ENCODE measurements at places on chromosomes 11 and 22.

DNA sequence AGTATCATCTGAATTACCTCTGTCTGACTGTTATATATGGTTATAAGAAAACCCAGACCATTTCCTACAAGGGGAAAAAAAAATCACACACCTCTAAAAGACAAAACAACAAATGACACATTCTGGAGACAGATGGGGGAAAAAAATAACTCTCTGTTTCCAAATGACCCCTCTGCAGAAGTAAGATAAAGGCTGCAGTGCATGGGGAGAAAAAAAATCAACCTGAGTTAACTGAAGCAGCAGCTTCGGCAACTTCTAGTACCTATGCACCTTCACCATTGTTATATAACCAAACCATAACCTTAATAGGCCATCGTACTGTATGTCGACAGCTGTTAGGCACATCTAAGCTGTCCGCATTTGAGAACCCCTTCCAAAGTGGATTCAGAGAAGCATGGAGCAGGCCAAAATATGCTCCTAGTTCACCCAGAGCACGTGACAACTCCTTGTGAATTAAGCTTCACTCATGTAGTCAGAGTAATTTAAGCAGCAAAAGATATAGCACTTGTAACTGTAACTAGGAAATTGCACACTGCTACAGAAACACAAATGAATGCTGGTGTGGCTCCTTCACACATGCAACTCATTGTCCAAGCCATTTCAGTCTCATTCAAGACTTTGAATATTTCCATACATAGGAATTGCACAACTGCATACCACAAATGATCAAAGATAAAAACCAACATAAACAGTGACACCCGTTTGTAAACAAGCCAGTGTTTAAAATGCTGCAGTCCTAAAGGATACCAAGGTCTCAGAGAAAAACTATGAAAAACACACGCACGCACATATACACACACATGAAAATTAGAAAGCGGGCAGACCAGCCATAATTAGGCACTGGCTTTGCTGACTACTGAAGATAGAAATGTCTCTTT lies 2.7 kb downstream of the SIK3 start:
- no peak for DNase-seq

GRCh38 chr11:83172551-83172950 lies 15.6 kb downstream of the PCF11 start:
- no peak for DNase-seq

GRCh38 chr11:64103277-64103985 lies 62.5 kb downstream of the MACROD1 start:
- DNase-seq = no peak

DNA sequence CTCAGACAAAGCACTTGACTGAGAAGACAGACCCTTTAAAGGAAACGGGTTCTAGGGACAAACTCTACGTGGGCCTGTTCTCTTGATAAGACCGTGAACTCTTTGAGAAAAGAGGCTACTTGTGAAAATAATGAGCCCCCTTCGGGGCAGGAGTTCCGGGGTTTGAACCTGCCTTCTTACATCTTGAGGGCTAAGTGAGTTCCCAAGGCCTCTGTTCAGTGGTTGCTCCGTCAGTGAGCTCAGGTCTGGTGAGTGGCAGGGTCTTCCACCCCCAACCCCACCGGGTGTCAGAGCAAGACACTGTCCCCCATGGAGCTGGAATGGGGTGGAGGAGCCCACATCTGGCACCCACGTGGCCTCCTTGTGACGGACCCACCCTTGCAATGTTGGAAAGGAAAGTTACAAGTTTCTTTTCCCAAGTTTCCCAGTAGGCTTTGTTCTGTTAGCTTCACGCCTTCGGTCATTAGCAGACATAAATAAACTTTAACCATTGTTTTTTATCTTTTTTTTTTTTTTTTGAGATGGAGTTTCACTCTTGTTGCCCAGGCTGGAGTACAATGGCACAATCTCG lies 6.3 kb upstream of the SAMM50 start:
- no peak for DNase-seq

- no peak for DNase-seq
These were observed 15.0 kb upstream of the ESAM start for GRCh38 chr11:124776865-124777645.

GRCh38 chr22:19419464-19420178 lies 11.9 kb downstream of the HIRA start:
- peak; percentile 27 for DNase-seq

GRCh38 chr11:134677397-134677822 lies 265.4 kb upstream of the B3GAT1 start:
- DNase-seq = no peak

DNA sequence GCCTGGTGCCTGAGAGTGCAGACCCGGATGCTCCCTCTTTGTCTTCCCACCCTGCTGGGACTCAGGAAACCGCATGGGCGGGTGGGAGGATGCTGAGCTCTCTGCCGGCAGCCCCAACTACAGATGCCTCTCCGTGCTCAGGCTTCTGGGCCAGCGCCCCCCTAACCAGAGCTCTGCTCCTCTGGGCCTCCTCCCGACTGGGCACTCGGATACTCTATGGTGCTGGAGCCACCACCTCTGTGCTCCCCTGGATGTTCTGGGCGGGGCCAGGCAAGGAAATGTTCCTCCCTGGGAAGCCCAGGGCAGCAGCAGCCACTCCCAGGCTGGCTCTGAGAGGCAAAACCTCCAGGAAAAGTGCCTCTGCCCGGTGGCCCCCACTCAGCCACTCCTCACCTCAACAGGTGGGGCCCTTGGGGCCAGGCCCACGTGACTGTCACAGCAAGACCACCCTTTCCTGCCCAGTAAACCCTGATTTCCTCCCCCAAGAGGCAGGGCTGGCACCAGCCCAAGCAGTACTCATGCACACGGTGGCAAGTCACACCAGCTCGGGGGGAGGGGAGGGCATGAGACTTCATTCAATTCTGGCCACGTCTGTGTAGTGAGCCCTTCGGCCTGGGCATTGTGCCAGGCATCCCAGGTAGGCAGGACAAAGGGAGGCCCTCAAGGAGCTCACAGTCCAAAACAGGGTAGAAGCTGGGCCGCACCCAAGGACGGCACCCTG lies 54.7 kb upstream of the TCF20 start:
- no peak for DNase-seq

- no peak for DNase-seq
These were observed 124.1 kb upstream of the MPPED2 start for GRCh38 chr11:30710221-30710620.

DNA sequence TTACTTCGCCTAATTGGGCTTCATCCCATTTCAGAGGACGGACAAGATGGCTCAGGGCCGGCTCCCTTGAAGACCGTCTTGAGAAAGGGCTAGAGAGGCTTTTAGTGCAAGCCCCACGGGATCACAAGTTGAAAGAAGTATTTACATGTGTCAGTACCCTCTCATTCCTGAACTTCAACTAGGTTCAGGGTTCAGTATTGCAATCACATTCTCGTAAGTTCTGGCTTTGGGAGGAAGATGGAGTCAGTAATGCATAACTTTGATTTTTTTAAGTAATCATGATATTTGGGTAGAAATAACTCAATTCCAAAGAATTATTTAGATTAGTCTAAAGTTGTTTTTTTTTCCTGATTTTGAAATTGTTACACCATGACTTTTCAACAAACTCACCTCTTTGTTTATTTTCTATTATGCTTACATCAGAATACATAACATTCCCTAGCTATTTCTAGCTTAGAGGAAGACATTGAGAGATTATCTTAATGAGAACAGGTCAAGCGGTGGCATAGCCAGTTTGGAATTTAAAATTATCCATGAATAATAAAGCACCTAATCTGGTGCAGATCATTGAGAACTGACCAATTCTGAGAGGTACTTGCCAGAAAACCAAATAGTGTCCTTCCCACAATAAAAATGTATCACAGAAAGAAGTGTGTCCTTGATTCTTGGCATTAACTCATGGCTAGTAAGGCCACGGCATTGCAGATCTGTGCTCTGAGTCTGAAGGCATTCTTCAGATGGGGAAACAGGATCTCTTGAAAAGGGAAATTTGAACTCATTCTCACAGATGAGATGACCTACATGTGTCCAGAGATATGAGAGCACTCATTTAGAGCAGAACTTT lies 92.1 kb upstream of the BLID start:
- DNase-seq = no peak

- DNase-seq = no peak
These were observed 23.6 kb downstream of the GALNT18 start for GRCh38 chr11:11598243-11598642.

DNA sequence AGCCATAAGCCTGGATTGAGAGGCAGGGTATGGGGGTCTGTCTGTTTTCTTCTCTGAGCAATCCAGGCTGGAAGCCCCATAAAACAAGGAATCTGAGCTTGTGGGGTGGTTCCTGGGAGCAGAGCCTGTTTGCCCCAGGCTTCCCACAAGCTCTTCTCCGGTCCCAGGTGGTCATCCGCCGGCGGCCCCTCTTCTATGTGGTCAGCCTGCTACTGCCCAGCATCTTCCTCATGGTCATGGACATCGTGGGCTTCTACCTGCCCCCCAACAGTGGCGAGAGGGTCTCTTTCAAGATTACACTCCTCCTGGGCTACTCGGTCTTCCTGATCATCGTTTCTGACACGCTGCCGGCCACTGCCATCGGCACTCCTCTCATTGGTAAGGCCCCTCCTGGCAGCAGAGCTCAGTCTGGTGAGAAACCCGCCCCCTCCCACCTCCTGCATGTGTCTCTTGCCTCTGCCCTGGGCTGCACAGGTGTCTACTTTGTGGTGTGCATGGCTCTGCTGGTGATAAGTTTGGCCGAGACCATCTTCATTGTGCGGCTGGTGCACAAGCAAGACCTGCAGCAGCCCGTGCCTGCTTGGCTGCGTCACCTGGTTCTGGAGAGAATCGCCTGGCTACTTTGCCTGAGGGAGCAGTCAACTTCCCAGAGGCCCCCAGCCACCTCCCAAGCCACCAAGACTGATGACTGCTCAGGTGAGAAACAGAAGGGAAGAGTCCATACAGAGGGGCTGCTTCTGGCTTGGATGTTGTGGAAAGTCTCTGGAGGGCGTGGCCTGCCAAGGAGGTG lies 11.6 kb downstream of the HTR3A start:
- DNase-seq = no peak

- no peak for DNase-seq
These were observed 35.9 kb downstream of the RPL3 start for GRCh38 chr22:39283322-39284141.

GRCh38 chr11:32210556-32210955 lies 119.7 kb downstream of the RCN1 start:
- no peak for DNase-seq

DNA sequence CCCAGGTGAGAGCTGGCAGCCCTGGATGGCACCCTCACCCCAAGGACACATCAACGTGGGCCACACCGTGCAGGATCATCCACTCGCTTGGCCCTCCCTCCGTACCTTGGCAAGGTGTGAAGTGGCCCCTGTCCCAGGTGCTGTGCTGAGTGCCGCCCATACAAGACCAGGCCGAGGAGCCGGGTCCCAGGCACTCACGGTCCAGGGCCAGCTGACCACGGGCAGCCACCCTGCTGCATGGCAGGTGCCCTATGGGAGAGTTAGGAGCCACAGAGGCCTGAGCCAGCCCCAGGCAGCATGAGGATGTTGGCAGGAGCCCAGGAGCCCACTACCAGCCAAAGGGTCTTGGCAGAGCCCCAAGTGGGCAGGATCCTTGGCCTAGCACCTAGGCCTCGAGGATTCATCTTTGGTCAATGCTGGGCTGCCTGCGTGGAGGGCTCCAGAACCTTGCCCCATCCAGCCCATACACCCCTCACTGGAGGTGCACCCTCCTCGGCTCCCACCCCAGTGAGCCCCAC lies 19.6 kb downstream of the RTN4R start:
- DNase-seq = no peak

- peak; percentile 1 for DNase-seq
These were observed 214.3 kb downstream of the NXPE2 start for GRCh38 chr11:114892381-114893197.

GRCh38 chr22:23826510-23827350 lies 12.1 kb downstream of the DERL3 start:
- no peak for DNase-seq

GRCh38 chr11:13277768-13278608 lies at the start of gene BMAL1:
Gene BMAL1 (plus strand): TSS chr11:13277790. CDS start chr11:13354309, 76,519 bp downstream.
- peak; percentile 28 for DNase-seq

DNA sequence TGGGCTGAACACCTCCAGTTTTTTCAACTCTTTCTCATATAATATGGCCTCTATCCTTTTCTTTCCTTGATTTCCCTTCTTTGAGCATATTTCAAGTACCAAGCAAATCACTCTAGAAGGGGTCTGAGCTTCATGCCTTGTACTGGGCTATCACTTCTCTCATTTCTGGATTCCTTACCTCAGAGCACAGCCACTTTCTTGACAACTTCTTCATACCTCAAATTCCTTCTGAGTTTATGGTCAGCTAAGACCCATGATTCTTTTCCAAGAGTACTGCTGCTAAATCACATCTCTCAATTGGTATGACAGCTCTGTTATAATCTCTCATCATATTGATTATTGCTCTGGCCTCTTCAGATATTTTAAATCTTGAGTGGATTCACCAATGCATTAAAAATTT lies 224.8 kb upstream of the ZBED5 start:
- no peak for DNase-seq

DNA sequence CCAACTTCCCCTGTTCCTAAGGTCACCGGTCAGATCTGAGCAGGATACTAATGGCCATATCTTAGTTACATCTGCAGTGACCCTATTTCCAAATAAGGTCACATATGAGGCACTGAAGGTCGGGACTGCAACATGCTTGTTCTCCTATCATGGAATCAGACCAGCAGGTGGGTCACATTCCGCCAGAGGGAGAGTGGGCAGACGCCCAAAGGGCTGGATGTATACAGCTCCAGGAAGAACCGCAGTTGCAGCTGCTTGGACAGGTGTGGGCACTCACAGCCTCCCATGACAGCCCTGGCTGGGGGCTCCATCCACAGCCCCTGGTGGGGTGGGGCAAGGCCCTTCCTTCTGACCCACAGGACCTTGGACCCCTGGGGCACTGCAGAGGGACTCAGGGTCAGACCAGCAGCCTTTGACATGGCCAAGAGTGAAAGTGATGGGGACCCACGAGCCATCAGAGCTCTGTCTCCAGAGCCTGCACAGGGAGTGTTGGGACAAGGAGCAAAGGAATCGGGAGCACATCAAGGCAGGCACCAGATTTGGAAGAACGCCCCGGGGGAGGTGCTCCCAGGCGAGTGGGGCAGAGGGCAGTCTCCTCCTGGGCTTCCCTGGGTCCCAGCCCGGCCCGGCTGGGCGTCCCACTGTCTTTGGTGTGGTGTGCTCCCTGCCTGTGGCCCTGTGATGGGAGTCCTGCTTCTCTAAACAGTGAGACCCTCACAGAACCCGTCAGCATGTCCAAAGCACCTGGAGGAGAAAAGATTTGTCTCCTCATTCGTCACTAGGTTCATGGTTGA lies 13.3 kb upstream of the CD81 start:
- no peak for DNase-seq

- DNase-seq = no peak
These were observed 84.5 kb downstream of the CACNA1I start for GRCh38 chr22:39655004-39655579.

GRCh38 chr11:33982661-33983060 lies 68.9 kb upstream of the CAPRIN1 start:
- DNase-seq = no peak
